Kidney (tissue), 22 donors: ENCODE measurements at places on chromosomes 7 and 10. TPM values are rescaled to one million over a fixed set of nuclear protein-coding genes. Genes with fewer than 3 reads are reported as not detected.

DNA sequence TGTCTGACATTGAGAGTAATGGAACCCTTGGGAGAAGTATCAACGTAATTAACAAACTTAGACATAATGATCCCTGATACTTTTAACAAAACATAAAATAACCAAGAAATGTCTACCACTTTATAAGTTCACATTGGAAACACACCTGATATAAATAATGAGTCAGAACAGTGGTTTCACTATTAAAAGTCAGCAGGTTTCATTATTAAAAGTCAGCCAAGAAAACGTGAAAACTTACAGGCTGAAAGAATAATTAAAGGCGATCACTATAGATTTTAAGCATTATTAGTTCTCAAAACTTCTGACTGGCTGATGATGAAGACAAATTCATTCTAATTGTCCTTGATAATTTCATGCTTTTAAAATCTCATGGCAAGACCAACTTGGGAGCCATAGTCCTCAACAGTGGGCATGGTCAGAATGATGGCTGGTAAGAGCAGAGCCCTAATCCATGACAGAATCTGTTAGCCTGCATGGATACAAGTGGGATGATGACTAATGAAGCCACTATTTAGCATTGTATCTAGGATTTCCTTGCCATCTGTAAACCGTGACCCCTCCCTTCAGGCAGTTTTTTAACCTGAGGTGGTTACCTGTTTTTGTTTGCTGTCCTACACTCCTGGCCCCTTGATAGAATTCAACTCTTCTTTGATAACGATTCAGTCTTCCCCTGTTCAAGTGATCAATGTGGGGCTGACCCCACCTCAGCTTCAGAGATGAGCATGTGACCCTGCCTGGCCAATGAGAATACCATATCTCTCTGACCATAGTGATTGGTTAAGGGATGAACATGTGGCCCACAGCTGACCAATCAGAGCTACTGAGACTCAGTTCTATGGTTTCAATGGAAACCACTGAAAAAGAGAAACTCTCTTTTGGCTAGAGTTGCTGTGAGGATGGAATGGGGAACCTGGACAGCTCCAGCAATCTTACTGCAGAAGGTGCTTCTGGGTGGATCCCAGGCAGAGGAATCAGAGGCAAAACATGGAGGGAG lies 151.0 kb downstream of the PLPP4 start:
- no peaks in the 10 kb centered on the region for H3K27me3 ChIP-seq
- no peak overlapping the region for H3K27ac ChIP-seq
- no peak for DNase-seq
- H3K4me1 ChIP-seq, result no peaks in the 10 kb centered on the region
- H3K36me3 ChIP-seq, result no peaks in the 10 kb centered on the region
- no peak overlapping the region for H3K4me3 ChIP-seq

The SEMA4G gene
- 23.5 TPM for polyA plus RNA-seq

- H3K4me3 ChIP-seq, result no peak overlapping the region
- H3K36me3 ChIP-seq, result no peaks in the 10 kb centered on the region
- DNase-seq, result no peak
- no peak overlapping the region for H3K27ac ChIP-seq
- H3K27me3 ChIP-seq, result no peaks in the 10 kb centered on the region
Observed at GRCh38 chr10:47040041-47040491, 128.8 kb downstream of the PTPN20 start.

GRCh38 chr10:75410132-75411005 lies 8.8 kb upstream of the ZNF503 start:
- no peaks in the 10 kb centered on the region for H3K27me3 ChIP-seq
- H3K4me1 ChIP-seq, result peaks cover 7% of the 10 kb centered on the region
- H3K4me3 ChIP-seq, result peak overlapping the region; percentile 88
- no peak for DNase-seq

The C7orf57 gene
- polyA plus RNA-seq, result not detected

DNA sequence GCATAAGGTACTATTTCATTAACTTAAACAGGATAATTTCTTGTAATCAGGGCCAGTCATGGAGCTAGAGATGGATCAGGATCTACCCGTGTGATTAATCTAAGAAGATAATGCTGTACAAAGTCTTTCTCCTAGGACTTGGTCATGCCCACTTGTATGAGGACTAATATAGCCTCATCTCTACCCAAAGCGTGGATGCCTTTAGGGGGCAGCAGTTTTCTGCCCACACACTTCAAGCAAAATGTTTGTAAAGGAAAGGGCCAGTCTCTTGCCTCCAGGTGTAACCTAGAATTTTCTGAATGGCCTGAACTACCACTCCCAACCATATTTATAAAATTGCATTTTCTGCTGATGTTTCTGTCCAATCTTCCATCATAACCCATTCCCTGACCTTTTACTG lies 764.0 kb upstream of the IGFBP3 start:
- no peaks in the 10 kb centered on the region for H3K4me1 ChIP-seq
- no peaks in the 10 kb centered on the region for H3K27me3 ChIP-seq
- H3K27ac ChIP-seq, result no peak overlapping the region
- no peaks in the 10 kb centered on the region for H3K36me3 ChIP-seq
- DNase-seq, result no peak

- H3K4me1 ChIP-seq, result peaks cover 61% of the 10 kb centered on the region
- H3K27me3 ChIP-seq, result no peaks in the 10 kb centered on the region
- peak overlapping the region; percentile 8 for H3K4me3 ChIP-seq
- peak overlapping the region; percentile 99 for H3K27ac ChIP-seq
Observed at GRCh38 chr10:132516771-132517725, 20.5 kb upstream of the INPP5A start.

The CLDN3 gene
- 76.5 TPM for polyA plus RNA-seq

The NT5C3A gene
- 22.2 TPM for polyA plus RNA-seq

- peak overlapping the region; percentile 13 for H3K4me3 ChIP-seq
- H3K4me1 ChIP-seq, result peaks cover 2% of the 10 kb centered on the region
- H3K27me3 ChIP-seq, result peaks cover 10% of the 10 kb centered on the region
- H3K27ac ChIP-seq, result no peak overlapping the region
Observed at GRCh38 chr7:28410628-28411531, 1.4 kb upstream of the CREB5 start.

DNA sequence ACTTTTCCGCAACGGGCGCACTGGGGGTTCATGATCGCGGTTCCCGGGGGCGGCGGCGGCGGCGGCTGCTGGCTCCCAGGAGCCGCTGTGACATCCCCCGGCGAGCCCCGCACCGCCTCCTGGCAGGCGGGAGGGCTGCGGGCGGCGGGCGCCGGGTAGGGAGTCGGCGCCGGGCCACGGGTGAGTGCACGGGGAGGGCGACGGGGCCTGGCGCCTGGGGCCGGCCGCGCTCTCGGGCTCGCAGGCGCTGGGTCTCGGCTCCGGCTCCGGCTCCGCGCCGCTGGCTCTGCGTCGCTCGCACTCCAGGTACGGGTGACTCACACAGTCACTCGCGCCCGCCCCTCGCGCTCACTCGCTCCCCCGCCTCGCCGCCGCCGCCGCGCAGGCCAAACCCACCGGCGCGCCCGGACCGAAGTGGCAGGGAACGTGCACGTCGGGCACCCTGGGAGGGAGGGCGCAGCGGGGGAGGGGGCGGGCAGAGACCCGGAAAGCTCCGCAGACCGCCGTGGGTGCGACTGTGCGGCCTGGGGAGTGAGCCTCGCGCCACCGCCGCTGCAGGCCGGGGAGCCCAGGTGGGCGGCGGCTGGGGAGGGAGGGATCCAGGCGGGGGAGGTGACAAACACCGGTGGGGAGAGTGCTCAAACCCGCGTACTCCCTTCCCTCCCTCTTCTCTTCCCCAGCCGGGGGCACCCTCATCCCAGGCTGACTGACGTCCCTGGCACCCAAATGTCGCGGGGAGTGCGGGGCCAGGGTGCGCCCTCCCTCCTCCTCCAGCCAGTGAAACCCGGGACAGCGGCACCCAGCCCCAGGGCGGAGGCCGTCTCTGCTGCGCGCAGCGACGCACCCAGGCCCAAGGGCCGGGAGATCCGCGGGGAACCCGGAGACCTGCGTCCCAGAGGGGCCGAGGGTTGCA lies 276.9 kb upstream of the NEBL start:
- peak overlapping the region; percentile 85 for H3K27ac ChIP-seq
- no peaks in the 10 kb centered on the region for H3K27me3 ChIP-seq
- peak overlapping the region; percentile 60 for H3K4me3 ChIP-seq
- H3K36me3 ChIP-seq, result peaks cover 4% of the 10 kb centered on the region

DNA sequence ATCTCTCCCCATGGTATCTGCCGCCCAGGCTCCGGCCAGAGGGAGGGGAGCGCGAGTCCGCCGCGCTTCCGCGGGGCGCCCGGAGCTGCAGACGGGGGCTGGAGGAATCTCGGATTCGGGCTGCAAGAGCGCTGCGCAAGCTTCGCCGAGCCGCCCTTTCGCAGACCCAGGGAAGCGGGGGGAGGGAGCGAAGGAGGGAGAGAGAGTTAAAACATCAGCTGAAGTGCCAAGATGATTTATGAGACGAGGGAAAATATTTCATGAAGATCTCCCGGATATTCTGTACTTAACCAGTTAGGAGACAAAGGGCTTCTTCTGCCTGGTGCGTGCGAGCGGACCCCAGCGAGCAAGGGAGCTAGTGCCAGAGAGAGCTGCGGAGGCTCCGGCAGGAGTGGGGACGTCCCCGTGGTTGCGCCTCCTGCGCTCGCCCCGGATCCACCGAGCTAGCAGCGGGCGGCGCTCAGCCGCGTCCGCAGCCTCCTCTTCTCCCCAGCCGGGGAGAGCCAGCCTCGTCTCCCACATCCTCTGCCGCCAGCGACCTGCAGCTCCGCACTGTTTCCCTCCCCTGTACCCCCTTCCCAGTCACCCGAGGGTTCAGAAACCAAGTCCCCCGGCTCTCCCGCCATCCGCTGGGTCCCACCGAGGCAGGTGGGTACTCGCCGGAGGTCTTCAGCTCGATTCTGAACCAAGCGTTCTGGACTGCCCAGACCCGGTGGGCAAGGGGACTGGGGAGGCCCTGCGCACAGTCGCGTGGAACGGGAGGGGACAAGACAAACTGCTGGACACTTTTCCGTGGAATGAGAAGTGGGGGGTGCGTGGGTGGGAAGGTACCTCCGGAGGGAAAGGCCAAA lies 1.0 kb upstream of the PAX2 start:
- H3K4me3 ChIP-seq, result peak overlapping the region; percentile 57
- peaks cover 15% of the 10 kb centered on the region for H3K27me3 ChIP-seq
- peaks cover 2% of the 10 kb centered on the region for H3K4me1 ChIP-seq
- peak; percentile 84 for DNase-seq
- H3K36me3 ChIP-seq, result no peaks in the 10 kb centered on the region
- H3K27ac ChIP-seq, result peak overlapping the region; percentile 74

DNA sequence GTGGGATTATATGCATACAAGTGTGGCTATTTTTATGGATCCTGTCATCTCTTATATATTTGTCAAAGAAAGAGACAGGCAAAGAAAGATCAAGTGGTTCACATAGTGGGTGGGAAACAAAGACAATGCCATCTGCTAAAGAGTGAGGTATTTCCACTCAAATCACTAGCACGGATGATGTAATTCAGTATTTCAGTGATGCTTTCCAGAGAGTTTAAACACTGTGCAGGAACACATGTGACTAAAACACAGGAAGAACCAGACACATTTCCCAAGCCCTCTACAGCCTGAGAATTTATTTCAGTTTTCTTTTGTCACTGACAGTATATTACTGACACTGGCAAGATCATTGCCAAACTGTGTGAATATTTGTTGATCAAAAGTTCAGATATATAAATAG lies 885.7 kb upstream of the CELF2 start:
- no peak overlapping the region for H3K4me3 ChIP-seq
- no peaks in the 10 kb centered on the region for H3K36me3 ChIP-seq
- peak; percentile 9 for DNase-seq
- H3K27ac ChIP-seq, result no peak overlapping the region
- no peaks in the 10 kb centered on the region for H3K27me3 ChIP-seq

DNA sequence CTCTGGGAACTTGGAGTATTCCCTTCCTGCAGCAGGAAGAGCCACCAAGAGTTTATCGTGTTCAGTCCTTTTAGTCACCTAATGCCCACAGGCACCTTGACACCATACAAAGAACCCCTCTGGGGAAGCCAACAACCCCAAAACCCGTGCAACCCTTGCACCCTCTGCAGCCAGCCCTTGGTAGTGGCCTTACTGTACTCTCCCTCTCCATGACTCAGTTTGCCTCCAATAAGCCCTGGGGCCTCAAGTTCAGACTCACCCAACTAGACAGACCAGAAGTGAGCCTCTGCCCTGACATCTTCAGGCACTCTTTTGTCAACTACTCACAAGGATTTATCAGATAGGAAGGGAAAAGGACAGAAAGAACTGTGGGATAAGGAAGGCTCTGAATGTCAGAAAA lies 30.9 kb downstream of the KCNMA1 start:
- H3K4me3 ChIP-seq, result no peak overlapping the region
- H3K36me3 ChIP-seq, result no peaks in the 10 kb centered on the region
- no peak for DNase-seq
- H3K4me1 ChIP-seq, result peaks cover 6% of the 10 kb centered on the region

The ZNF239 gene
- 4.5 TPM for polyA plus RNA-seq

DNA sequence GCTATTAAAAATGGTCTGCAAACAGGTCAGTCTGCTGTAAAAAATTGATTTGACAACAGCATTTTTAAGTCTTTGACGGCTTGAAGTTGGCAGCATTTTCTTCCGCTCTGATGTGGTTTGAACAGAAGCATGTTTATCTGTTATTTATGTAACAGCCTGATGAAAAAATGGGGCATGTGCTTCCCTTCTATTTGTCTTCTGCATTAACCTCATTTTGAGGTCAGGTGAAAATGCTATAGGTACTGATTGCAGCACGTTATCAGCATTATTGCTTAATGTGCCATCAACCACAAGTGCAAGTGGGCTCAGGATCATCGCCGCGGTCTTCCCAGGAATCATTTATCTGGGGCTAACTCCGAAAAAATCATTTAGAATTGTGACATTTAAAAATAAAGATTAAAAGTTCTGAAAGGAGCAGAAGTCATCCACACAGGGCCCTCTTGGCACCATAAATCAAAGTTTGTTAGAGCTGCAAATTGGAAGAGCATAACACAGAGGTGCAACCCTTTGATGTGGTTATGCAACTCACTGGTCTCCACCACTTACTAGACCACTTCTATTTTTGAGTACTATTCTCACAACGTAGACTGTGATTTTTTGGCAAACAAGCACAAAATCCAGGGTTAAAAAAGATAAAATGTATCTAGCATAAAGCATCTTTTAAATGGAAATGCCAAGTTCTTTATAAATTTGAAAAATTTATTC lies 307.7 kb downstream of the MDFIC start:
- no peak overlapping the region for H3K4me3 ChIP-seq
- H3K27me3 ChIP-seq, result no peaks in the 10 kb centered on the region
- no peaks in the 10 kb centered on the region for H3K36me3 ChIP-seq
- no peak overlapping the region for H3K27ac ChIP-seq

DNA sequence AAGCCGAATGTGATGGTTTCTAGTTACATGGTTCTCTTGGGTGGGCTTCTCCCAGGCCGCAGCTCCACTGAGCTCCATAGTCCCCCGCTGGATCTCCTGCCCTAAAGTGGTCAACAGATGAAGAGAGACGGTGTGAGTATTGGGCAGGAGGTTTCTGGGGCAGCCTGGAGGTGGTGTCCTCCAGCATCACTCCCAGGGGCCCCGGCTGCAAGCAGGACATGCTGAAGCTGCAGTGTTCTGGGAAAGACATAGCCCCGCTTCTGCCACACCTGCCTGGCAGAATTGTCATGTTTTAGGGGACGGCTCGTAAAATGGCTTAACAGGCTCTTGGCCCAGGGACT lies 40.4 kb downstream of the CALML3 start:
- no peak for DNase-seq
- no peaks in the 10 kb centered on the region for H3K27me3 ChIP-seq
- no peak overlapping the region for H3K4me3 ChIP-seq
- H3K4me1 ChIP-seq, result no peaks in the 10 kb centered on the region
- no peak overlapping the region for H3K27ac ChIP-seq

- no peaks in the 10 kb centered on the region for H3K4me1 ChIP-seq
- no peak for DNase-seq
- H3K27me3 ChIP-seq, result no peaks in the 10 kb centered on the region
- no peak overlapping the region for H3K27ac ChIP-seq
- no peaks in the 10 kb centered on the region for H3K36me3 ChIP-seq
Observed at GRCh38 chr7:25314731-25315267, 86.5 kb upstream of the NPVF start.

GRCh38 chr10:31288962-31289361 lies 30.1 kb upstream of the ZEB1 start:
- no peaks in the 10 kb centered on the region for H3K27me3 ChIP-seq
- H3K4me1 ChIP-seq, result no peaks in the 10 kb centered on the region
- H3K36me3 ChIP-seq, result no peaks in the 10 kb centered on the region
- DNase-seq, result no peak

The CCDC126 gene
- 5.2 TPM for polyA plus RNA-seq
